ENCODE measurements at places on chromosomes 6 and 20.
A peak's percentile ranks its signal among the peaks of the same experiment; 100 is the strongest.

- no peak for DNase-seq
Measured at GRCh38 chr6:136662347-136663237, 112.4 kb upstream of the MAP7 start.

DNA sequence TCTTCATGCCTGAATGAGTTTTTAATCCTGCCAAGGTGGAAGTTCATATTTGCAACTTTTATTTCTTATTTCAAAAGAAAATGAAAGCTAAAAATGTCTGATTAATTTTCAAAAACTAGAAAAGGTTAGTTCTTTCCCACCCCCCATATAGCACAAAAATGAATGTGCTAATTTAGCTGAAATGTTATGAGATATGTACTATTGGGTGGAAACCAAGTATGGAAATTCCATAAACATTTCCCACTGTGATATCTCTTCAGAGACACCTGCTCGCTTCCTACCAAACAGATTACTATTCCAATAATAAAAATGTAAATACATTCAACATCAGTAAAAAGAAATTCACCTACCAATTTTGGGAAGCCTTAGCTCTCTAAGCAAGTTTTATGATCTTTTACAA is 678.6 kb upstream of the ID4 start:
- DNase-seq = no peak

GRCh38 chr6:6348256-6348655 is 27.8 kb upstream of the F13A1 start:
- DNase-seq = no peak

GRCh38 chr20:48404598-48404997 is 423.2 kb downstream of the PREX1 start:
- no peak for DNase-seq

GRCh38 chr6:143578054-143578453 is 66.5 kb upstream of the FUCA2 start:
- DNase-seq = no peak

DNA sequence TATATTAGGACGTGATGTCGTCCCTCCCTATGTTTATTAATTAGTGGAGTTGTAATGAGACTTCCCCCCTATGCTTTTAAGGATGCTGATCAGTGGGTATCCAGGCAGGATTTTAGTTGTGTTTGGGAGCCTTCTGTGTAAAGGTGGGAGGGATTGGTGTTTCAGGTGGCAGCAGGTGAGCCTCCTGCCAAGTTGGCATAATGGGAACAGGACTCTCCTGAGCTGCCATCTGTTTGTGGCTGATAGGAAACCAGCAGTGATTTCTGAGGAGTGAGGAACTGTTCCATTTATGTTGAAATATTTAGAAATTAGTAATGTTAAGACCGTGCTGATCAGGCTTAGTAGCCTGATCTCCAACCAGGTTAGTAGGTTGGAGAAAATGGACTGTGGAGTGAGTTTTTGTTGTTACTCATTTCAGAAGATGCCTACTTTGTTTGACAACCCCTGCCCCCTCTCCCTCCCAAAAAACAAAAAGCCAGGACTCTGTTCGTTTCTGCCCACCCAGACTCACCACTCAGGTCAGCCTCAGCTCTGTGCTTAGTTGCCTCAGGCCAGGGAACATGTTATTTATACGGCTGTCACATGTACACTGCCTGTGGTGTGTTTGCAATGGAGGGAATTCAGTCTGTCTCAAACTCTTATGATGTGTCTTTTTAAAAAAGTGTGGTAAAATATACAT is 55.4 kb upstream of the TULP4 start:
- no peak for DNase-seq

GRCh38 chr6:41502917-41503671 is 43.1 kb upstream of the FOXP4 start:
- DNase-seq = no peak

- DNase-seq = peak; percentile 59
Measured at GRCh38 chr6:149318581-149319286, 1.2 kb downstream of the TAB2 start.

- peak; percentile 6 for DNase-seq
Measured at GRCh38 chr6:16533721-16534136, 227.5 kb downstream of the ATXN1 start.

GRCh38 chr6:168746013-168746412 is 305.0 kb downstream of the SMOC2 start:
- no peak for DNase-seq

- DNase-seq = no peak
Measured at GRCh38 chr6:137834508-137834907, 32.6 kb upstream of the TNFAIP3 start.

GRCh38 chr6:166402582-166403277 is 20.0 kb upstream of the MPC1 start:
- DNase-seq = no peak

- no peak for DNase-seq
Measured at GRCh38 chr20:56945057-56945456, 316.0 kb downstream of the TFAP2C start.

GRCh38 chr20:31440012-31440659 is at the start of gene DEFB123:
DEFB123 (plus strand) TSS chr20:31440632; CDS start chr20:31440699, 67 bp downstream.
- no peak for DNase-seq

DNA sequence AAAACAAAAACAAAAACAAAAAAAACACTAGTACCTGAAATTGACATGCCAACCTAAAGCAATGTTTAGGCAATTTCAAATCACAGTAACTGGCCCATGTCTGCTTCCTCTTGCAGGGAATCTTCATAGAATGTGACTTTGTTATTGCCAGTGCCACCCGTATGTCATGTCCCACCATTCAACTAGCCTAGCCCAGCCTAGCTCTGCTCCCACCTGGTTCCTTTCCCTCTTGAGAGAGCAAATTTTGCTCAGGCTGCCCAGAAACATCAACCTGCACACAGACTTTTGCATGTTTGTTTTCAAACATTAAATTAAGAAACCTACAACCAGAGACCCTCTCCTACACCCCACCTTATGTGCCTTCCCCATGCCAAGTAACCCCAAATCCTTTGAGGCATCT is 124.8 kb upstream of the SLC2A12 start:
- no peak for DNase-seq

DNA sequence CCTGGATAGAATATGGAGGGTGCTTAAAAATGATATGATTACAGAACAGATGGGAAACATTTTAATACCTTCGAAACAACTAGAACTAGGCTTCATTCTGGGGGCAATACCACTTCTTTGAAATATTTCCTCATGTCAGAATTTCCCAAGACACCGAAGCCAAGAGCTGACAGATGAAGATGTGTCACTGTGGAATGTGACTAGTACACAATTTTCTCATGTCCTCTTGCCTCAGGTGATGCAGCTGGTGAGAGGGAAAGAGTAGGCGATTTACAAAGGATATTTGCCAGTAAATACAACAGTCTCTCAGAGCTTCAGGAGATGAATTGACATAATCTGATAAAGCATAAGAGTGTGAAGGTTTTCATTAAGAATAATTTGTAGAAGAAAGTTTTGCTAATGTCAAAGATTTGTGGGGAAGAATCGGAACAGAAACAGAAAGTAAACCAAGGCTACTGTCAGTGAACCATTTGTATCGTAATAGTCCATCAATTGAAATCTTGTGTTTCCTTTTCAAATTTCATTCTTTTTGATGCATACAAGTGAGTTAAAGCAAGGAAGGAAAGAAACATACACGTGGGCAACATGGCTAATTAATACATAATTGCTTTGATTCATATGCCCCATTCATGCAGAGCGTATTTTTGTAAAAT is 164.7 kb upstream of the CCN2 start:
- DNase-seq = no peak

DNA sequence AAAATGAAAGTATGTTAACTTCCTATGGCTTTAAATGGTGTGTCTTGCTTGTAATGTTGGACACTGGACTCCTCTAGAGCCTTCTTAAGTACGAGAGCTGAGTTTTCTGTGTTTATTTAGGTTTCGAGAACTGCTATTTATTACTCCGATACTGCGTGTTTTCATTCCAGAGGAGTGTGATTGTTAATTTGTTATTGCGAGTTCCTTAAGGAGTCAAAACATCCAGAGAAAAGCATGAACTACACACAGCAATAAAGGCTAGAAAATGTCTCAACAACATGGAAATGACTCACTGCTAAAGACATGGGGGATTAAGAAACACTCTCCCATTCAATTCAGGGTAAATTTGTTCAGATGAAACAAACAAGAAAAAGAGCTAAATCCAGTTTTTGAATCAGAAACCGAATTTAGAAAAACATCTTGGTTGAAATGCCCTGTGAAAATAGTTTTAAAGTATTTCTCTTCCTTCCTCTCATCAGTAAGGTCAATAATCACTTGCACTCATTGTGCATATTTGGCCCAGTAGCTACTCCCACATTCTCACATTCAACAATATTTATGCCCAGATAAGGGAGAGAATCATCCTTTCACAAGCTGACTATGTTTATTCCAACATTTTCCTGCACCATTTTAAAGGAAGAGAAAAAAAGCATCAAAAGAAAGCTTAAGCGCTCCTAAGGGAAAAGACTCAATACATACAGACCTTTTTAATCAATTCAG is 36.0 kb downstream of the ATXN1 start:
- no peak for DNase-seq

GRCh38 chr6:593139-593906 is 63.6 kb downstream of the HUS1B start:
- DNase-seq = peak; percentile 60

GRCh38 chr6:51049288-51049982 is 230.8 kb downstream of the TFAP2B start:
- DNase-seq = no peak

DNA sequence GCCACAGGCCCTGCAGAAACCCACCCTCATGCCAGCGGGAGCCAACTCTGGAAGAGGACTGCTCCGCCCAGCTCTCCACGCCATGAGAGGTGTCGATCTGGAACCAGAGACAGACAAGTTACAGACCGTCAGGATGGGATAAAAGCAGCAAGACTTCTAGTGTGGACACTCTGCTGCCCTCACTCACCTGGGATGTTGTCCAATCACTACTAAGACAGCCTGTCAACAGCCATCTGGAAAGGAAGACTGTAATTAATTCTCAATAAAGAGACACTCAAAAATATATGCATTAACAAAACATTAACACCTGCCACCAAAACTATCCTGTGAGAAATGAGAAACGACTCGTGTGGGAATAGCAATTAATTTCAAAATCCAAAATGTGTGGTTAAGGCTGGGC is 28.3 kb downstream of the SLC2A4RG start:
- no peak for DNase-seq

GRCh38 chr20:15992564-15992963 is 580.7 kb downstream of the KIF16B start:
- no peak for DNase-seq

GRCh38 chr6:14429396-14429795 is 311.8 kb downstream of the CD83 start:
- DNase-seq = no peak

DNA sequence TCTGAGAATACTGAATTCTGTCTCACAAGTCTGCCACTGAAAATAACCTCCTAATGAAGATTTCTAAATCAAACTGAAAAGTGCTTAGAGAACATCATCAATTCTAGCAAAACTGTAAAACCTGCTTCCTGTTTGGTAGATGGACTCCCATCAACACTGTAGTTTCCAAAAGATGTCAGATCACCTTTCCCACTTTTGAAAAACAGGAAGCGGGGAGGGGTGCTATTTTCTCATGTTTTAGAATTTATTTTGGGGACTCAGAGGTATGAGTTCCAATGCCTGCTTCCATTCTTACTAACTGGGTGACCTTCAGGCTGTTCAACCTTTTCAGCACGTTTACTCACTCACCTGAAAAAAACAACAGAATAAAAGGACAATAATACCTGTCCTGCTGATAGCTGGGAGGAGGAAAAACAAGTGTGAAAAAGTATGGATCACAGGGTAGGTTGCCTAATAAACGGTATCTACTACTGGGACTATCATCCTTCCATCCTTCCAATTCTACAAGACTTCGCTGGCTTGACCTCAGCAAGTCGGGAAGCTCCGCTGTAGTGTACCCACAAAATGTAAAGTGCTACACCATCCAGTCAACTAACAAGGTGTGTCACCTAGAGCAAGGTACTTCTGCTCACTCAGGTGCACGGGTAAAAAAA is 1.1 kb downstream of the ATP5F1E start:
- DNase-seq = no peak

DNA sequence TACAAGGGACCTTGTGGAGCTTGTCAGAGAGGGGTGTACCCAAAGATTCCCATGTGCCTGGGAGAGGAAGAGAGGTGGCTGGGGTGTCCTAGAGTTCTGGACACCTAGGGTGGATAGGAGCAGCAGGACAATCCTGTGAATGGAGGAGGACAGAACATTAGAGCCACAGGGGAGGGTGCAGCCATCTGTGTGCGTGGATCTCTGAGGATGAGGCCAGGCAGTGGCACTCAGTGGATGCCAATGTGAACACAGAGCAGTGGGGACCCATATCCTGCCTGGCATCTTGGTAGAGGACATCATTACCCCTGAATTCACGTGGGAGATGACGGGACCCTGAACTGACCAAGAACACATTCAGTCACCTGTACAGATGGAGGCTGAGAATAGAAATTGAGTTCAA is 205.3 kb downstream of the CD83 start:
- DNase-seq = no peak

DNA sequence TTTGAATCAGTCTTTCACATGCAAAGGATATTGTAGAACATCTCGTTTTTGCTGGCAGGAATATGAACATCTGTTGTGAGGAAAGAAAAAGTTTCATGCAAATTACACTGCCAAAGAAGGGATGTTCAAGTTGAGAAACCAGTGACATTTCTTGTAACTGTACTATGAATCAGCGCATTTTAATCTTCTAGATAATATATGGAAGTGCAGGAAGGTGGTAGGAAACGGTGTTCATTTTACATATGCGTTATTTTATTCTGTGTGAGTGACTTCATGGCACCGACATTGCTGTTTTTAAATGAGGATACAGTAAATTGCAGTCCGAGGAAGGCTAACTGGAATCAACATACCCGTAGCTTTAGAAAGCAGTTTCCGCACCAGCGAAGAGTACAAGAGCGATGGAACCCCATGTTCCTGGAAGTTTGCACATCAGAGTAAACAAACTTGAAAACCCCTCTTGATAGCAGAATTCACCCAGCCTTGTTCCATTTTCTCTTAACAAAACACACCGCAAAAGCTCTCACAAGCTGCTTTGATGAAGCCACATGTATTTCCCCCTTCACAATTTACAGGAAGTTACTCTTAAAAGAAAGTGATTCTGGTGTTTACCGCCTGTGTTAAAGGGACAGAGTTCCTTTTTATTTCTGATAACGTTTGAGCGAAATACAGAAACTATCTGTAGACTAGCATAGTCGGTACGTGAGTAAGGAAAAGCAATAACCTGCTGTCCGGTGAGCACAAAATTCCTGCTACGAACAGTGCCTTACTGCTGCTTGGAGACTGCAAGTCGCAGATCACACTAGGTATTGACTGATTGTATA is 11.5 kb downstream of the PRDM1 start:
- DNase-seq = peak; percentile 80

DNA sequence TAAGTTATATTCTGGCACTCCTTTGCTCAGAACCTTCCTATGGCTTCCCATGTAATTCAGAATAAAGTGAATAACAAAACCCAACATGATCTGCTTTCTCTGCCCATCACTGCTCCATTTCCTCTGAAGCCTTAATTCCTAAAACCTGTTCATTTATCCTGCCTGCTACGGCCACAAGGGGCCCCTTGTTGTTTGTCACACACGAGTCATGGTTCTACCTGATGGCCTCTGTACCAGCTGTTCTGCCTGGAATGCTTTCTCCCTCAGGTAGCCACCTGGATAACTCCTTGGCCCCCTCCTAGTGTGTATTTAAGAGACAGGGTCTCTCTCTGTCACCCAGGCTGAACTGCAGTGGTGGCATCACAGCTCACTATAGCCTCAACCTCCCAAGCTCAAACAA is 26.8 kb downstream of the ERGIC3 start:
- DNase-seq = peak; percentile 15

- no peak for DNase-seq
Measured at GRCh38 chr6:87407561-87407900, 241 bp upstream of the CFAP206 start.
